ENCODE measurements at places on chromosomes 12 and 14.

- DNase-seq = no peak
Measured at GRCh38 chr12:92233346-92234015, 87.8 kb upstream of the BTG1 start.

DNA sequence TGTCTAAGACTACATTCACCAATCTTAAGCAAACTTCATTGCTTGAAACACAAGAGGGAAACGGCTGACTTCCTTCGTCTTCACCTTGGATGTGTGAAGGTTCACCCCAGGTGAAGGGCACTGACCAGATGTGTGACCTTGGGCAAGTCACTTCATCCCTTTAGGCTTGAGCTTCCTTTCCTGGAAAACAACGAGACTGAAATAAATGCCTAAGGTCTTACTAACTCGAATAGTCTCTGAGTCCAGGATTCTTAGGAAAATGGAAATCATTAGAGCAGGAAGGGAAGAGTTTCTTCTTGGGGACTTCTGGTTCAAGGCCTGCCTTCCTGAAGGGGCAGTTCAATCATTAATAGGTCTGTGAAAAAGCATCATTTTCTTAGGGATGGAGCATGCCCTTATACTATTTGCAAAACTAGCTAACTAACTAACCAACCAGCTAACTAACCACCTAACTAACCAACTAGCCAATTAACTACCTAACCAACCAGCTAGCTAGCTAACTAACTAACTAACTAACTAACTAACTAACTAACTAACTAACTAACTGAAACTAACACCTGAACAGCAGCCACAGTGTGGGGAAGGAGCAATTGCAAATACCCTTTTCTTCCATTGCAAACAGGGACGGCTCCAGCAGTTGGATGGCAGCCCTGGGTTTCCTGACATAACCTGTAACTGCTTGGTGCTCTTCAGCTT lies 31.5 kb upstream of the EMP1 start:
- no peak for DNase-seq

DNA sequence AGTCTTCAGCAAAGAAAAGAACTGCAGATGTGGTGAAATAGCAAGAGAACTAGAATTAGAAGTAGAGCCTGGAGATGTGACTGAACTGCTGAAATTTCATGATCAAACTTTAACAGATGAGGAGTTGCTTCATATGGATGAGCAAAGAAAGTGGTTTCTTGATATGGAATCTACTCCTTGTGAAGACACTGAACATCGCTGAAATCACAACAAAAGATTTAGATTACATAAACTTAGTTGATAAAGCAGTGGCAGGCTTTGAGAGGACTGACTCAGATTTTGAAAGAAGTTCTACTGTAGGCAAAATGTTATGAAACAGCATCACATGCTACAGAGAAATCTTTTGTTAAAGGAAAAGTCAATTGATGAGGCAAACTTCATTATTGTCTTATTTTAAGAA lies 175.0 kb downstream of the KIF21A start:
- no peak for DNase-seq

DNA sequence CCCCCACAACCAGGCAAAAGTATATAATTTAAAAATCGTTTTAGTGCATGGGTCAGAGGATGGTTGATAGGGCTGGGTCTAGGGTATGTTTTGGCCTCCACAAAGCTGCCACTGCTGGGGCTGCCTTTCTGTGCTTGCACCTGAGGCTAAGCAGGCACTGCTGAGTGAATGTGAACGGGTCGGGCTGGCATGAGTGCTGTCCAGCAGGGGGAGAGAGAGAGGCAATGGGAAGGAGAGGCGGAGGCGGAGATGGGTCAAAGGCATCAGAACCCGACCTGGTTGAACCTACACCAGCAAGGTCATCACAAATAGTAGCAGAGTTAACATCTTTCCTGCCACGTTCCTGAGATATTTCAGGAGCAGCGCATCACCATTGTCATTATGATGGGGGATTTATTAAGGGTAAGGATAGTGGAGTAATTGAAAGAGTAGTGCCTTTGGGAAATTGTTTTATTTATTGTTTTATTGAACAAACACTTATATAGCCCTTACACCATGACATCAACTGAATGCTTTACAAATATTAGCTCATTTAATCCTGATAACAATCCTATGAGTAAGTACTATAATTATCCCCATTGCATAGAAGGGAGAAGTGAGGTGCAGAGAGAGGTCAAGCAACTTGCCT lies 5.8 kb upstream of the NRXN3 start:
- no peak for DNase-seq
